ENCODE measurements at places on chromosomes 6 and 20. TPM values are rescaled to one million over a fixed set of nuclear protein-coding genes. Genes with fewer than 3 reads are reported as not detected.

GRCh38 chr6:6584310-6585002 lies 4.1 kb upstream of the LY86 start:
- no peak for DNase-seq

DNA sequence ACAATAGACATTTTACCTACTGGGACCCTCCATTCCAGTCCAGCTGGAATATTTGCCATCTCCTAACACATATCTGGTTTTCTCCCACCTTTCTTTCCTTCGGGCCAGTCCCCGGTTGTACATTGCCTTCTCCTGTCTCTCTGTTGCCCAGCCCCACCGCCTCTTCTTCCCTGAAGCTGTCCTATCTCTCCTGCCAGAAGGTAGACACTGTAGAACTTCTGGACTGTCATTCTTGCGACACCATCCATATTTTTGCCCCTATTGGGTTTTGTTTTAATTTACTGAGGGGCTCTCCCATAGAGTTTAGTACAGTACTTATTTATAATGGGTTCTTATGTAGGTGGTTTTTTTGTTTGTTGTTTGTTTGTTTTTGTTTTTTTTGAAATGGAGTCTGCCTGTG lies 4.9 kb downstream of the PTK7 start:
- DNase-seq = no peak

DNA sequence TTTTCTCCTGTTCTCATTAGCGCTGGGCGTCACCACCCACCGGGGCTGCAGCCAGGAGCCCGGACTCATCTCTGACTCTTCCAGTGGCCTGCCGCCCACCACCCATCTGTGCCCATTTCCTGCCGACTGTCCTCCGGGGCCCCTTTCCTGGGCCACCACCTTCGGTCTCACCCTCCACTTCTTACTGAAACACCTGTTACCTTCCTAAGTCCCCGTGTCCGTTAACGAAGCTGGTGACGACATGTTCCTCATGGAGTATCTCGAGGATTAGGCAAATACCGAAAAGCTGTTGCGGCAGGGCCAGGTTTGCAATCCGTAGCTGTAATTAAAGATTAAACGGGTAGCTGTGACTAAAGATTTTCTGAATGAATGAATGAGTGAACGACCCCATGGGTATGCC lies 80.2 kb downstream of the SRC start:
- DNase-seq = no peak

Gene NKX2-2
- total RNA-seq = not detected

Gene RGS19
- 42.5 TPM for total RNA-seq

Measured in activated CD8-positive, alpha-beta T cell treated with anti-CD3 and anti-CD28 coated beads for 36 hours (primary cell).